Astrocyte (in vitro differentiated cells and primary cell): ENCODE measurements at places on chromosomes 7 and 10.

DNA sequence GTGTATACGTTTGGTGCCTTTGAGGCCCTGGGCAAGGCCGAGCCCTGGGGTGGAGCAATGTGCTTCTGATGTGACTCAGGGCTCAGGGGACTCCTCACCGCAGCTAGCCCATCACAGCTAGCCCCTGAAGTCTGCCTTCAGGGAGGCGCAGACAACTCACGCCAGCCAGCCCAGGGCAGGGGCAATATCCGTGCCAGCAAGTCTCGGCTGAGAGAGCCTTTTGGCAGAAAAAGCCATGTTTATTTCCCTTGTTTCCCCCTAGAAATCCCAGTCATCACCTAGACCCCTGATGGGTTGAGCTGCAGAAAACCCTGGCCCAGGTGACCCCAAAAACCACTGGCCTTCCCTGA, 90.4 kb downstream of the CHST15 start:
- no peak for DNase-seq

DNA sequence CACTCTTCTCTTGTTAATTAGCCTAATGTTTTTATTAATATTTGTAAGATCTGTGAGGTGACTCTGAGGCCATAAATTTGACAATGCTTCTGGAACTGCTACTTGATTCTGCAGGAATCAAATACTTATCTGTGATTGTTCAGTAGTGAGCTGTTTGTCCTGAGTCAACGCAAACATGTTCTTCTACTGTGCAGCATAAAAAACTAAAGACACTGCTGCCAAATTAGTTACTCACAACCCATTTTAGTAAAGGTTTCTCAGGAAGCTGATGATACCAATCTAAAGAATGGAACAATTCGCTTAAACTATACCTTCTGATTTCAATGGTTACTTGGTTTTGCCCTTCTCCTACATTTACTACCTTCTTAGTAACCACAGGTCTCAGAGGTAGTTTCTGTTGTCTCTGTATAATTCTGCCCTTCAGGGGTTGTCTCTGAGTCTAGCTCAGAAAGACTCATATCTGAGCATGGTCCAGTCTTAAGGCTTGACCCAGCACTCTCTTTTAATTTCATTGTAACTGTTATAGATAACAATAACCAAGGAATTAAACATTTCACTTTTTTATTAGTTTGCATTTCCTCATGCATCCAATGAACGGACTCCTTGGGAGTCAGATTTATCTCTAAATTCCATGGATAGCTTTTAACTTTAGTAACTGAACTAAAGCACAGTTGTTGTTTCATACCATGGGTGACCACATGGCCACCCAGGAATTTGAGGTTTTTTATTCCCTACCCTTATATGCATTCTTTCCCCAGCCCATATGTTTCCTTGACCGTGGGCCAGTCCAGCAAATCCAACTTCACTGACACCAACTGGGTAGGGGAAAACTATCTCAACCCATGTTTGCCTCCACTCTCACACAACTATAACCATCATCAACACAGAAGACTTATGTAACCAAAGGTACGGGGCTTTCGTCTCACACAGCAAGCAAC, 309.5 kb upstream of the TEX47 start:
- DNase-seq: peak; percentile 6

GRCh38 chr7:22782616-22783232, 39.9 kb downstream of the TOMM7 start:
- DNase-seq: no peak

DNA sequence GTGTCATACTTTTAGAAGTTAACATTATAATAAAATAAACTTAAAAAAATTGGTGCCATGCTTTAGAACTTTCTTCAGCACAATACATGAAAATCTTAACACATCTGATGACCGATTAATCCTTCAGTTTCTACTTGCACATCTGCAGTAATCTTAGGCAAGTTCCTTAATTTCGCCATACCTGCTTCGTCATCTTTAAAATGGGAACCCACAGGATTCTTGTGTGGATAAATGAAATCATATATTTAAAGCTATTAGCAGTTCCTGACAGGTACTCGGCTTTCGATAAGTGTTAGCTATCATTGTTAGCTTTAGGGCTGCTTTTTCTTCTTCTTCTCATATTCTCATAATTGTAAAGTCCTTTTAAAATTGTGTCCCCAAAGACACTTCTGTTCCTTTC, 907 bp upstream of the VPS50 start:
- DNase-seq: no peak
